Kidney glomerular epithelial cell (primary cell): ENCODE measurements at places on chromosomes 13 and 19.
A peak's percentile ranks its signal among the peaks of the same experiment; 100 is the strongest.

DNA sequence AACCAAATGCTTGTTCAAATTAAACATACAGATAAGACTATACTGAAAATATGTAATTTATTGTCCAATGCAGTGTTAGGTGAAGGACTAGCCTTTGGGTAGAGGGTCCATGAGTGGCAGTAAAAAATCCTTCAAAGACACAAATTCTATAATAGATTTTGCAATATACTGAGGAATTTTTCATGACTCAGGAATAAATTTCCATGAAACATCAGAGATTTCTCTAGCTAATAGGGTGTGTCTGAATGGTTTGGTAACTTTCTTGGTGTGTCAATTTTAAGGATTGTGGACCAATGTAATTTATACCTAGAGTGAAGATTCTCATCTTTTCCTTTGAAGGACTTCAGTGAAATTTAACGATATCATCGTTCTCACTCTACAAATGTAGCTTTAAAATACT, 546.7 kb downstream of the SLITRK5 start:
- peak; percentile 21 for DNase-seq

DNA sequence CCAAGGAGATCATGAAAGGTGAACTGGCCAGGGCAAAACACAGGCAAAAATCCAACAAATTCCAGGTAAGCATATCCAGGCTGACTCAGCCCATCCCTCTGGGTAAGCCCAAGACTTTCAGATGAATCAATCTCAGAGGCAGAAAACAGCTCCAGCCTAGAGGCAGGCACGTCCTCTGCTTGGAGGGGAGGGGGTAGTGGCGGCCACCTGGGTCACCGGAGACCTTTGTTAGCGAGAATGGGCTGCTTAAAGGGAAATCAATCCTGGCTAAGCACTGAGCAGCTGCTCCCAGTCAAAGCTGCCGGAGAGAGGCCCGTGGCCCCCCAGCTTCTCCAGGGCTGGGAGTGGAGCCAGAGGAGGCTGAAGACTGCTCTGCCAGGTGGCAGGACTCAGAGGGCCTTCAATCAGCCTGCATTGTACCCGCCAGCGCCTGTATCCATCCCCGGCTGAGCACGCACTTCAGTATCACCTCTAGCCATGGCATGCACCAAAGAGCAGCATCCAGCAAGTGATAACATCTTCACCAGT, 48.2 kb downstream of the PIN1 start:
- no peak for DNase-seq

DNA sequence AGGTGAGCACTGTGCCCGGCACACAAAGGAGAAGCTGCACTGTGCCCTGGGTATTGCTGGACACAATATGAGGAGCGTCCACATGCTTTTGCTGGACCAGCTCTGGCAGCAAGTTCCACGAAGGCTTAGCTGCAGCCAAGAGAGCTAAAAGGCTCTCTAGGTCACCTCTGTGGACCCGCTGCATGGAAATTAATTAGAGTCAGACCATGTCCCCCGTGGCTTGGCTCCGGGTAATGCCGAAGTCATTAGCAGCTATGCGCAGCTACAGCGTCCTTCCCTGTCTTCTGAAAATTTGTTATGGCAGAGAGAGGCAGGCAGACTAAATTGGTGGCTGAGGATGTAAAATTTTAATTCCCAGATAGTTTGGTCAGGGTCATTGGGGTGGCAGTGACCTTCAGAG, 271.5 kb downstream of the SLC7A1 start:
- DNase-seq, result no peak

DNA sequence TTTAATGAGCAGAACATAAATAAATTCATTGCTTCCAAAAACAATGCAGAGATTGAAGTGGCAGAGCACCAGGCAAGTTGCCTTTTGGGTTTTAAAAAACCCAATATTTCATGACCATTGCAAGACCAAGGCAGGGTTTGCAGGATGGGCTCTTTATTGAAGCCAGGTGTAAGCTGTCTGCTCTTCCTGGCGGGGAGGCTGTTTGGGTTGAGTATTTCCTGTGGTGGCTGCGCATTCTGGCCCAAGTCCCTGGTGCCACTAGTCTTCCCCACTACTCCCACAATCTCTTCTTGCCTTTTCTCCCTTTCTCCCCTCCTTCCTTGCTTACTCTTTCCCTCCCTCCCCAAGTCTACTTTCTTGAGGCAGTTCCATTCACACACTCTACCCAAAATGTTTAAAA, 116.4 kb downstream of the AKAP11 start:
- DNase-seq, result no peak

- DNase-seq, result no peak
Observed at GRCh38 chr19:4969292-4969771, 419 bp downstream of the KDM4B start.

- DNase-seq, result peak; percentile 55
Observed at GRCh38 chr19:30227661-30228112, 144.5 kb upstream of the ZNF536 start.

DNA sequence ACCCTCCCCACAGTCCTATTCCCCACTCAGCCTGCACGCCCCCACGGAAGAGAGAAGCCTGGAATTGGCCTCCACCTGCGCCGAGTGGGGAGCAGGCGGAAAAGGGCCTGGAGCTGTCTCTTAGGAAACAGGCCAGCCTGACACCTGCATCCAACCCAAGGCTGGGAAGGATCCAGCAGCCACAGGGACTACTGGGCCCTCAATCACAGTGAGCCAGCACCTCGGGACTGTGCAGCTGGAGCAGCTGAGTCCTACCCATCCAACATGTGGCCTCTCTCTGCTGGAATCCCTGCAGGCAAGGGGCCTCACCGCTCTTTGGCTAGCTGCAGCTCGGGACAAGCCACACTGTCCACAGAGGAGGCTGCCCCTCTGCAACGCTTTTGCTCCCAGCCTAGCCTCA, 8.3 kb upstream of the EPHX3 start:
- DNase-seq, result no peak
